ENCODE measurements at places on chromosomes 3 and 15. TPM values are rescaled to one million over a fixed set of nuclear protein-coding genes. Genes with fewer than 3 reads are reported as not detected.

GRCh38 chr3:47056705-47057104, 77.2 kb downstream of the NBEAL2 start:
- DNase-seq = no peak

- no peak for DNase-seq
Observed at GRCh38 chr3:44436181-44436580, 41.3 kb downstream of the ZNF445 start.

The JMJD7 gene
- polyA plus RNA-seq = 6.8 TPM

DNA sequence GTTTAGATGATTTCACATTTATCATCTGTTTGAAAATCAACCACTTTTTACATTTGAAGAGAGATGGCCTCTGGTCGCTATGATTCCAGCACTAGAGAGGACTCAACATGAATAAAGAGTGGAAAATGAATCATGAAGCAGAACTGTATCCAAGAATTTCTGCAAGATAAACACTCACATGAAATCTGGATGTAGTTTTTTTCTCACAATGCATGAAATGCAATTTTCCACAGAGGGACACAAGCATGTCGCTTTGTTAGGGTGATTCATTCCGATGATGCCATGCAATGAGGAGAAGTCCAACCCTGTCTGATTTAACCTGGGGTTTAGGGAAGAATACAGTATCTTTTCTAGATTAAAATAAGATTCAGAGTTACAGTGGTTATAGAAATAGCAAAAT, 50.4 kb upstream of the ADCY5 start:
- DNase-seq = no peak

The LEO1 gene
- 19.9 TPM for polyA plus RNA-seq

The RARRES1 gene
- 165 TPM for polyA plus RNA-seq

- DNase-seq = no peak
Observed at GRCh38 chr3:124773351-124774326, 43.4 kb downstream of the UMPS start.
